ENCODE measurements at places on chromosomes 11 and 22.

- peak; percentile 100 for DNase-seq
Measured at GRCh38 chr11:64241241-64241490, 271 bp downstream of the FKBP2 start.

DNA sequence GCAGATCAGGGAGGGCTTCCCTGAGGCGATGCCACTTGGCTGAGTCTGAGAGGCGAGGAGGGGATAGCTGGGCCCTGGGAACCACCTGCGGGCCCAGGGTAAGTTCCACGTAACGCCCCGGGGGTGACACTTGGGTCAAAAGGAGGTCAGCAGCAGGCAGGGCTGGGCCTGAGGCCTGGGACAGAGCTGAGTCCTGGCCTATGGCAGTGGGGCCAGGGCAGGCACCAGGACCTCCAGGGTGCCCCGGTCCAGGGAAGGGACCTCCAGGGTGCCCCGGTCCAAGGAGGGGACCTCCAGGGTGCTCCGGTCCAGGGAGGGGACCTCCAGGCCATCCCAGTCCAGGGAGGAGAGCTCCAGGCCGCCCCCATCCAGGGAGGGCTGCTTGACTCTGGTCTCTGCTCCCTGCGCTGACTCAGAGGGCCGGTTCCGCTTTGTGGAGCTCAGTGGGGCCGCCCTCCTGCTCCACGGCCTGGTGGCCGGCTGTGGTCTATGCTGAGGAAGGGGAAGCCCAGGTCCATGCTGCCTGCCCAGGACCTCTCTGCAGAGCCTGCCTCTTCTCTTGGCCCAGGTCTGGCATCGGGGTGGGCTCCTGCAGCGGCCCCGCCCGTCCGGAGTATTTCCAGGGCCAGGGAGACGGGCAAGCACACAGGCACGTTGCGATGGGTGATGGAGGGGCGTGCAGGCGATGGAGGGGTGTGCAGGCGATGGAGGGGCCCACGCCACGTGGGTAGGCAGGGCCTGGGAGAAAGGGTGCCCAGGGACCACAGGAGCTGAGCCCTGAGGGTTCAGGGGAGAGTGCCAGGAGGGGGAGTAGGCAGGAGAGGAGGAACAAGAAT, 19.5 kb upstream of the WNT7B start:
- no peak for DNase-seq

DNA sequence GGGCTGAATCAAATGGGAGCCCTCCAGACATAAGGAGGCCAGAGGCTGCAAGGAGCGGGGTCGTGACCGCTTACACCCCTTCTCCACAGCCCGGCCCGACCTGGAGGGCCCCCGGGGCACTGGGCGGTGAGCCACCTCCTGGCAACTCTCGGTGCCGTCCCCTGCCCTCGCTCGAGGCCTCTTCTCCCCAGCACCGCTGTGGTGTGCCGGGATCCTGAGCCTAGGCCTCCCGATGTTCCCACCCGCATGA, 432 bp upstream of the GP1BB start:
- no peak for DNase-seq

DNA sequence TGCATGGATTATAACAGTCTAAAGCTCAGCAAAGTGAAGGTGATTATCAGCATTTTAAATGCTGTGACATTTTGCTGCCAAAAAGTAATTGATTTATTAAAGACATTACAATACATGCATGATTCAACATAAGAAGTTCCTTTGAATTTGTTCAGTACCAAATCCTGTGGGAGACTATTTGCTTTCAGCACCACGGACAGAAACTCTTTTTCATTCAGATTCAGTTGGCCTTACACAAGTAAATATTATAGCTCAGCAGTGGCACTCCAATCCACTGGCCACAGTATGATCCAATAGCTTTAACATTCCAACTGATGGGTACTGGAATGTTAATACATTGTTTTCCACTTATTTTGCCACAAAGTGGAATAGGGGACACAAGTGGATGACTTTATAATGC, 806.7 kb downstream of the NTM start:
- no peak for DNase-seq

DNA sequence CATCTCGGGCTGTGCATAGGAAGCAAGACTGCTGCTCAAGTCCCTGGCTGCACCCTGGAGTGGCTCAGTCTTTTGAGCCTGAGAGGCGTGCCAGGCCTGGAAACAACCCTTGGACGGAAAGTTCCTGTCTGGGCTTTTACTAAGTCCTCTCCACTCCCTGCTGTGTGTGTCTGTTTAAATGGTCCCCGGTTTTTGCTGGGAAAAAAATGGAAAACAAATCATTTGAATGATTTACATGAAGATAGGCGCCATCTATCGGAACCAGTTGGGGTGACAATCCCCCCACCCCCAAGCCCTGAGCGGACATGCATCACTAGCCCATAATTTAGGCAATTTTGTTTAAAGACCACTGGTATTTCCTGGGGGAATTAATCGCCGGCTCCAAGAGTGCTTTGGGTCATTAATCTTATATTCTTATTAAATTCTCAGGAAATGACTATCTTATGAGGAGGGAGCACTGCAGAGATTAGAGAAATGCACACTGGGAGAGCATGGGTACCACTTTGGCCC, 2.7 kb upstream of the GAB2 start:
- peak; percentile 41 for DNase-seq

DNA sequence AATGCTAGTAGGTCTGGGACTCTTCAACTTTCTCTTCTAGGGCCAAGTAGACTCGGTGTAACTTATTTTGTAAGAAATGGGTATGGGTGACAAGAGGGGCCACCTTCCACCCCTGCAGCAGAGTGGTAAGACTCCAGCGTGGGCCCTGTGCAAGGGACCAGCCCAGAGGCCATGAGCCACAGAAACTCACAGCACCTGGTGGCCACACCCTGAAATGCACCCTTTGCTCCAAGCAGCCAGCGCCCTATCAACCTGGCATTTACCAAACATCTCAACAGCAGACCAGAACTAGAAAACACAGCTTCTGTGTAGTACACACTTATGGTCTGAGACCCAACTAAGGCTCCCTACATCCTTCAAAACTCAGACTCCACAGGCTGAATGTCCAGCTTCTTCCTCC, 5.7 kb downstream of the CDCA5 start:
- peak; percentile 67 for DNase-seq

DNA sequence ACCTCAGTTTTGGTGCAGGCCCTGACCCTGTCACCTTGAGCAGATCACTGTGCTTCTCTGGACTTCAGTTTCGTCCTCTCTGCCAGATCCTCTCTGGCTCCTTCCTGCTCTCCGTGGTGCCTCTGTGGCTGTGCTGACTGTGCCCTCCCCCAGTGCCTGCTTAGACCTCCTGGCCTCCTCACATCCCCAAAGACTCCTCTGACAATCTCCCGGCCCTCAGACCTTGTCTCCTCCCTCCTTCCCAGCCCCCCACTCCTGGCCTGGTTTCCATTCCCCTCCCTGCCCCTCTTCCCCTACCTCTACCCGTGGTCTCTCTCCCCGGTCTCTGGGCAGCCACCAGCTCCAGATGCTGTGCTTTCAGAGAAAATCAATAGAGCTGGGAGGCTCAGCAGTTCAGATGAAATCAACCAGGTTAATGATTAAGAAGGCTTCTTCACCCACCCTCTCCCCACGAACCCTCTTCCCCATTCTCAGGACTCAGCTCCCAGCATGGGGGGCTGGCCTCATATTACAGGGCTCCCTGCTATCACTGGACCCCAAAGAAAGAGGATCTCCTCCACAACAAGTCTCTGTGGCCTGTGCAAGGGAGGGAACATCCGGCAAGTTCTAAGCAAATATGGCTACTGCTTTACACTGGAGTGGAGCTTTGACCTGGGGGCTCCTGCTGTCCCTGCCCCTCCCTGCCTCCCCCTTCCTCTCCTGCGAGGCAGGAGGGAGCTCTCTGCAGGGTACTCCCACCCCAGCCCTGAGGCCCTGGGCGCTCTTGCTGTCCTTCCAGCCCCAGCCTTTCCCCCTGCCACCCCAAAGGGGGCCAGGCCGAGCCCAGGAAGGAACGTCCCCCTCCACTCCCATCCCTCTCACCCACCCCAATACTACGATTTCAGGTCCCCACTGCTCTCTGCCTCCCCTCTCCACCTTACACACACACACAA, 8.5 kb downstream of the BACE1-AS start:
- no peak for DNase-seq

DNA sequence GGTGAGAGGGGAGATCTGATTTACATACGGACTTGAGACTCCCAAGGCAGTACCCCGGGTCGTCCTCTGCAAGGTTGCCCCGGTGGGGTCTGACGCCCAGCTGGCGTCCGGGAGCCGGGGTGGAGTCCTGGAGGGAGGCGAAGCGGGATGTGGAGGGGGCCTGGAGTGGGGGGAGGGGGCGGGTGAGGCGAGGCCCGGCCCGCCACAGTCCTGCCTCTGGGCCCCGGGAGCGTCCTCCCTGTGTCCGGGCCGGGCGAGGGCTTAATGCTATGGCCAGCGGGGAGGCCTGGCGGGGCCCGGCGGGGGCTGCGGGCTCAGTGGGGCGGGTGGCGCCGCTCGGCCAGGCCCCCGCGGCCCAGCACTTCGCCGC, 2.4 kb upstream of the MYBPC3 start:
- no peak for DNase-seq

GRCh38 chr11:111331711-111332479, 33.5 kb downstream of the POU2AF3 start:
- DNase-seq = no peak

- DNase-seq = peak; percentile 71
Measured at GRCh38 chr11:121591405-121592033, 138.8 kb upstream of the SORL1-AS1 start.

GRCh38 chr11:126357055-126357962, 1.8 kb downstream of the ST3GAL4 start:
- no peak for DNase-seq

GRCh38 chr11:73270016-73270854, 1.9 kb upstream of the P2RY6 start:
- no peak for DNase-seq

DNA sequence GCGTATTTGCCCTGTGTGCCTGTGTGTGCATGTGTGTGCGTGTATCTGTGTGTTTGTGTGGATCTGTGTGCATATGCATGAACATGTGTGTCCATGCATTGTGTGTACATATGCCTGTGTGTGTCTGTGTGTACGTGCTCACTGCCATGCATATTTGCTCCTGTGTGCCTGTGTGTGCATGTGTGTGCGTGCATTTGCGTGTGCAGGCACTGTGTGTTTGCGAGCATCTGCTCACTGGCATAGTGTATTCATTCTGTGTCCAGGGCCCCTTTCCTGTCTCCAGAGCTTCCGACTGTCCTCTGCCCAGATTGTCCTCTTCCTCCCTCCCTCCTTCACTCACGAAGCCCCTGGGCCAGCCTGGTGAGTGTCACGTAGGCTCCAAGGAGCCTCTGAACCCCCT, 5.8 kb downstream of the EMID1 start:
- DNase-seq = no peak

DNA sequence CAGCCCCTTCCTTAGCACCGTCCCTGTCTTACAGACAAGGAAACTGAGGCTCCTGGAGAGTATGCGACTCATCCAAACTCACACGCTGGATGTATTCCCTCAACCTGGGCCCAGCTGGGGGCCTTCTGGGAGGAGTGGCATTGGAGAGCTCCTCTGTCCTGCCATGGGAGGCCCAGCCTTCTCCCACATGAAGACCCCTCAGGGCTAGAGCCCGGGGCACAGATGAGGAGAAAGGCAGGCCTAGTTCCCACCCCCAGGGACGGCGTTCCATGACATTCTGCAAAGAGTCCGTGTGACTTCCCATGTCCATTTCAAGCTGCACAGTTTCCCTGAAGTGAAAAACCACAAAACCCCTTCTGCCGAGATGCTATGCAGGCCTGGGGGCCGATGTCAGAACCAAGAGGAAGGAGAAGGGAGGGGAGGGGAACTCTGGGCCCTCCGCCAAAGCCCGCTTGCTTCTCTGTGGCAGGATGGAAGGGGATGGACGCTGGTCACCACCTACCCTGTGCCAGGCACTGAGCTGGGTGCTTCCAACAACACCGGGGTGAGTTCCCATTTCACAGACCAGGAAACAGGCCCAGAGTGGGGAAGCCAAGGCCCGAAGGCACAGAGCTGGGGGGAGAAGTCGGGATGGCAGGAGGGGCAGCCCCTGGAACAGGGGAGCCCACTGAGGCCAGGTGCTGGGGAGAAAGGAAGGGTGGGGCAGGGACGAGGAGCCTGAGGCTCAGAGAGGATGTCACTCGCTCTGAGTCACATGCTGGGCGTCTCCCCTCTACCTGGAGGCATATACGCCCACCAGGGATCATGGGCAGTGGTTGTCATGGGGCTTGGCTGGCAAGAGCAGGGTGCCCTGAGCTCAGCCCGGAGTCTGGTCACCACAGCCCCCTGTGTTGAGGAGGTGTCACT, 15.7 kb downstream of the RAC2 start:
- no peak for DNase-seq

Data from stimulated activated CD4-positive, alpha-beta T cell treated with anti-CD3 and anti-CD28 coated beads, Interleukin-2, amount 100 ng/mL, for 48 hours (primary cell).